ENCODE measurements at places on chromosomes 1 and 21.

DNA sequence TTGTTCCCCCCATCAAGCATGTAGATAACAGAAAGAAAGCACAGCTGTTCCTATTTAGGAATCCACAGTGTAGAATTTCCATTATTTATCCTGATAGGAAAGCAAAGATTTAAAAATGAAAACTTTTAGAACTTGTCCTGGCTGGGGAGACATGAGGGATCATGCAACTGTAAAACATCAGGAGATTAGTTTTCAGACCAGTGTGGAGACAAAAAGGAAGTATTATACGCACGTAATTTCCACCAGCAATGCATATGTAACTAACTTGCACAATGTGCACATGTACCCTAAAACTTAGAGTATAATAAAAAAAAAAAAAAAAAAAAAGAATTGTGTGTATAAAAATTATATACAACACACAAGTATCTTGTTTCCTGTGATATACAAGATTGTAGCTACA is 172.4 kb downstream of the NEGR1 start:
- DNase-seq: no peak

- DNase-seq: no peak
Measured at GRCh38 chr1:242747233-242747632, 222.7 kb upstream of the PLD5 start.

DNA sequence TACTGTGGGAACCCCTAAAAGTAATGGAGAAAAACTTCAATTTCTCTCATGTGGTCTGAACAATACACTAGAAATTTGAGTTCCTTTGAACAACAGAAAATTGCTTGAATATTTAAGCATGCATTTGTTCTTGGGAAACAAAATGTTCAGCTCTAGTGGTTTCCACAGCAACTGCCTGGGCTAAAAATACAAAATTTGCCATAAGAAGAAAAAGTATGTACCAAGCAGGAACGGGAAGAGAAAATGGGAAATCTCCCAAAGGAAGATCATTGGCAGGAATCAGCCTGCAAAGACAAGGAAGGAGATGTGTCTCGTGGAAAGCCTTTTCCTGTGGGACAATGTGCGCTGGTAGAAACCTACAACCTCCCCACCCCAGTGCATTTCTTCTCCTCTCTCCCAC is 119.0 kb upstream of the DPT start:
- DNase-seq: no peak

DNA sequence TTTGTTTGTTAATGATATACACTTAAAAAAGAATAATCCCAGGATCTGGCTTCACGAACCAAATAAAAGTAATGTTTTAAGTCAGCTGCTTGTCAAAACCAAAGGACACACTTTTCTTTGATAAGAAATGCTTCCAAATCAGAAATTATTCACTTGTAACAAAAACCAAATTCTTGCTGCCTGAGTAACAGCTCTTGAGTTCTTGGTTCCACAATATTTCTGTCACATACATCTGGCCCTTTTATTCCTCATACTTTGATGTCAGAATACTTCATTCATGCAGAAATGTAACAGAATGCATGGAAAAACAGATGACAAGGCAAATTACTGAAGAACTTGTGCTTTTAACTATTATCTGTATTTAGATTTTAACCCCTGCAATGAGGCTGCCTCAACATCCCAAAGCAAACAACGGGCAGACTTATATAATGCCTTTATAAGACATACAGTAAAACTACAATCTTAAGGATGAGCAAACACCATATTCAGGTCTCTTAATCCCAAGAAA is 1.5 kb downstream of the VAMP4 start:
- DNase-seq: no peak

GRCh38 chr1:159860456-159860855 is 2.0 kb downstream of the VSIG8 start:
- no peak for DNase-seq

GRCh38 chr1:2345297-2346075 is 45.9 kb downstream of the MORN1 start:
- no peak for DNase-seq

DNA sequence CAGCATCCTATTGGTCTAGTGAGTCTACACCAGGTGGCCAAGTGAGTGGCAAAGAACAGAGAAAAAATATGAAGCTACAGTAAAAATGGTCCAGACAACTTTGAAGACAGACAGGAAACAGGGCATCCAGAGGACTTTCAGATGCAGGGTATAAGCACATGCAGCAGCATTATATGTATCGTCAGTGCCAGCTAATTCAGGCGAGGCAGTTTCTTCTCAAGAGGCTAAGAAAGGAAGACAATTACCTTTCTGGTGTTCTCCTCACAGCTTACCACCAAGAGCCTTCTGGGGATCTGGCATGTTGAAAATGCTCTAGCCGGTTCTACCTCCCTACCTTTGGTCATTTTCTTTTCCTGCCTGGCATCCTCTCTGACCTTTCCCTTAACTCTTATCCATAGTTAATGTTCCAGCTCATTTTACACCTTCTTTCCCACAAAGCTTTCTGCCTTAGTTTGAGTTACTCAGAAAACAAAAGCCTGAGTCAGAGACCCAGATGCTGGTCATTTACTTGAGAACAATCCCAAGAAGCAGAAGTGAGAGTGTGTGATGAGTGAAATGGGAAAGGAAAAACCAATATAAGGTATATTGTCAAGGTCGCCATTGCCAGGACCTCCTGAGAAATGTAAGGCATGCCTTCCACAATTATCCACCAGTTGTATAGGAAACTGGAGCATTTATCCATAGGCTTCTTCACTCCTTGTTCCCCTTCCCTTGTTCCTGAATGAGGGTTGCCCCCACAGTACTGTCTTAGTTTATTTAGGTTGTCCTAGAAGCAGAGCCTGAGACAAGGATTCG is 444.1 kb downstream of the PLPP3 start:
- DNase-seq: no peak

DNA sequence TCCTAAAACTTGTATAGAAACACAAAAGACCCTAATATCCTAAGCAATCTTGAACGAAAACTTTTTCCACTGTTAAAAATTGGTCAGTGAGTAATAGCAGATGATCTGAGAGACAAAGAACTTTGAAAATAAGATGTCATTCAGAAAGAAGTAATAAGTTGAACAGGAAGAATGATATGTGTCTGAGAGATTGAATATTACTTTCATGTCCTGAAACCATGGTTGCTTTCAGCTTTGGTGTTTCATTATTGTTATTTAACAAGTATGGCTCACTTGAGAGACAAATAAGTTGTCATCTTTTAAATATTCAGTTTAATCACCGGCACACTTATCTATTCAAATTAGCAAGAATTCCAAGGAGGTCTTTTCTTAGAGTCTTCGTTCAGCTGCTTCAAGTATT is 11.4 kb downstream of the PRKACB start:
- DNase-seq: no peak

- DNase-seq: no peak
Measured at GRCh38 chr1:156658496-156658895, 16.6 kb downstream of the BCAN start.

GRCh38 chr21:32131960-32132359 is 146.9 kb downstream of the MIS18A start:
- no peak for DNase-seq

DNA sequence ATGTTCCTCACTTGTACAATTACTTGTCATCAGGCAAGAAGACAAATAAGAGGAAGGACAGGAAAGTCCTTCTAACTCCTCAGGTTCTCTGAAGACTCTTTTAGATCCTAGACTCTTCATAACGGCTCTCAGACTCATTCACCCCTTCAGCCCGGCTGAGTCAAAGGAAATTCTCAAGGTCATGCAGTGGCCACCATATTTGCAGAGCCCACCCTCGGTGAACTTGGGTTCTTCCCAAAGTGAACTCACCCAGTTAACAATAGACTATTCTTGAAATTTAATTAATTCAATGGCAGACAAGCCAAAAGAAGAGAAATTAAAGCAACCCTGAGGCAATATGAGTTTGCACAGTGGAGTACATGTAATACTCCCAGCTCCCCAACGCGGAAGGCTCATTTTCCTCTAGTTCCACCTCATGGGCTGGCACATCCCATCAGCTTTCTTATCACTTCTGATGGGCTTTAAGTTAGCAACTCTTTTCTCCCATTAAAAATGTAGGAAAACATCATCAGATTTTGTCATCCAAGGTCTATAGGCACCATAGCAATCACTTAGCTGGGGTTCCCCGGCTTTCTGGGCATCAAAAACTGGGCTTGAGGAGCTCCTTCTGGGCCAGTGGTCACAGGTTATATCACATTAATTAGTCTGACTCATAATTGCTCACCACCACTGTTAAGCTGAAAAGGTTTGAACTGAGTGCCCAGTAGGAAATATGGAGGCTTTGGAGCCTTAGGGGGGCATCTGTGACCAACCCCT is 27.8 kb upstream of the TIAM1 start:
- no peak for DNase-seq

All from activated T-helper 1 cell treated with Interleukin-2 at 50 U/mL for 16 hours (primary cell).